Heart left ventricle (tissue), 16 donors: ENCODE measurements at places on chromosomes 16 and 17. TPM values are rescaled to one million over a fixed set of nuclear protein-coding genes. Genes with fewer than 3 reads are reported as not detected.

DNA sequence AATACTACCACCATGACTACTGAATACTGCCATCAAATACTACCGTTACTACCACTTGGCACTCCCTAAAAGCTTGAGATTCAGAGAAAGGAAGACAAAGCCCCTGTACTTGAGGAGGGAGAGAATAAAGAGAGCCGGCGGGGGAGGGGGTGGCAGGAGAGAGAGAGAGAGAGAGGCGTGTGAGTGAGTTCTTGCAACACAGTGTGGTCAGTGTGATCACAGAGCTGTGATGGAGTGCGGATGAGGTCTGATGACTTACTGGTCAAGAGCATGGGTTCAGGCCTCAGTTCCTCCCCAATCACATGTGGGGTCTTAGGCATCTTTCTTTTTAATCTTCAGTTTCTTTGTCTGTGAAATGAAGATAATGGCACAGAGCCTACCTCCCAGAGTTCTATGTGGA is 19.2 kb downstream of the PRKCB start:
- DNase-seq, result no peak

- DNase-seq, result peak; percentile 83
Observed at GRCh38 chr17:40551091-40551878, 14.0 kb downstream of the CCR7 start.

ABI3 gene
- total RNA-seq, result 15.0 TPM

GRCh38 chr17:7018331-7018964 is 4.4 kb upstream of the BCL6B start:
- DNase-seq, result peak; percentile 58

DNA sequence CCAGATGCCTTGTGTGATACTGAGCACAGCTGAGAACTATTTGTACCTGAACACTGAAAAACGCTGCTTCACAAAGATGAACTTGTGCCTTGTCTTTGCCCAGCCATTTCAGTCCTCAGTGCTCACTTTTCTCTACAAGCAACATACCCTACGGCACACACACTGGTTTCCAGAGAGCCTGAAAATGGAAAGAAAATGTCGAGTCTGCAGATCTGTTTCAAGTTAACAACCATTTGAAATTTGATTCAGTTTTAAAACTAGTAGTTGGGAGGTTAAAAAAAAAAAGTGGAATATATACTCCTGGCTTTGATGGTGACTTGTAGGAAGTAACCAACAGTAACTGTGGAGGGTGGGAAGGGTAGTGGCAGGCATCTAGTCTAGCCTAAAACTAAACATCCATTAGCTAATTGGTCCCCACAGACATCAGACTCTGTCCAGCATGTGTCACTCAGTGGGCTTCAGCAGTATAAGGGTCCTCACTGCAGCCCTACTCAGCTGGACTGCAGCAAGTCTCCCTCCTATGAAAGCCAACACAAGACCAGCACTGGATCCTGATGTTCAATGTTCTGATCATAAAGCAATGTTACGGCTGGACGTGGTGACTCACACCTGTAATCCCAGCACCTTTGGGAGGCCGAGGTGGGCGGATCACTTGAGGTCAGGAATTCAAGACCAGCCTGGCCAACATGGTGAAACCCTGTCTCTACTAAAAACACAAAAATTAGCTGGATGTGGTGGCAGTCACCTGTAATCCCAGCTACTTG is 27.1 kb downstream of the ERN1 start:
- no peak for DNase-seq

DNA sequence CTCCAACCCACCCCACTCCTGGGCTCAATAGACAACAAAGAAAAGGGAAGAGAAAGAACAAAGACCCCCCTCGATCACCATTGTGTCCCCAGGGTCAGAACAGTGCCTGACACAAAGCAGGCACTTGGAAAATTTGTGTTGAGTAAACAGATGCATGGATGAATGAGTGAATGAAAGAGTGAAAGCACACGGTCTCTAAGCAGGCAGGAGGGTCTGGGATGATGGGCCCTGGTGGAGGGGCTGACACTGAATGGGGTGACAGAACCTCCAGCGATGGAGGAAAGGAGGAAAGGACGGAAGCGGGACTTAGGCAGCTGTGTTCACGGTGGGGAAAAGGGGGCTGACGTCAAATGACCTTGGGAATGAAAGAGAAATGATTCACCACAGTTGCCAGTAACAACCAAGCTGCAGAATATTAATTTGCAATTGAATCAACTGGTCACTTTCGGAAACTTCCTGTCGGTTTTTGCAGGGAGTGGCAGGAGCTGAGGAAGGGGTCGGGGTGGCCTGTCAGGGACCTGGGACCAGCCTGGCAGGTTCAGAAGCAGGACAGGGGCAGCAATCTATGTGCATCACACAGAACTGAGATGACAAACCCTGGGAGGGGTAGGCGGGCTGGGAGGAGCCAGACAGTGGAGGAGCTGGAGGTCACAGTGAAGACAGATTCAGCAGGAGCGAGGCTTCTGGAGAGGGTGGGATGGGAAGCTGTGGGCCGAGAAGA is 6.7 kb upstream of the GAST start:
- no peak for DNase-seq

SLC12A3 gene
- total RNA-seq, result not detected

SYT17 gene
- total RNA-seq, result 0.76 TPM

GRCh38 chr16:85146922-85147651 is 34.8 kb upstream of the CIBAR2 start:
- peak; percentile 75 for DNase-seq

DNA sequence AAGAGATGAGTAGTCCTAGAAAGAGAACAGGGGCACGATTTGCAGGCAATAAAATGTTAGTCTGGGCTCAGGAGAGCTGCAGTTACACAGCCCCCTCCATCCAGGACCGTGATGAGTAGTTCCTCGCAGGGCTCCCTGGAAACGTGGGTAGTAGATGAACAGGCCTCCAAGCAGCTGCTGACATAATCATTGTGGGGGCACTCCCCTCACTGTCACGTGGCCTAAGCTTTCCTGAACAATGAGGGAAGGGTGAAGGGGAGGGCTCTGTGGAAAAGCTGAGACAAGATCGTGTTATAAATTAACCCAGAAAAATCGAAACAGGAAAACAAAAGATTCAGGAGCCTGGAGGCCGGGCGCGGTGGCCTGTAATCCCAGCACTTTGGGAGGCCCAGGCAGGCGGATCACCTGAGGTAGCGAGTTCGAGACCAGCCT is 1.3 kb upstream of the PER1 start:
- peak; percentile 67 for DNase-seq

FOXF1 gene
- total RNA-seq, result 0.24 TPM

DNA sequence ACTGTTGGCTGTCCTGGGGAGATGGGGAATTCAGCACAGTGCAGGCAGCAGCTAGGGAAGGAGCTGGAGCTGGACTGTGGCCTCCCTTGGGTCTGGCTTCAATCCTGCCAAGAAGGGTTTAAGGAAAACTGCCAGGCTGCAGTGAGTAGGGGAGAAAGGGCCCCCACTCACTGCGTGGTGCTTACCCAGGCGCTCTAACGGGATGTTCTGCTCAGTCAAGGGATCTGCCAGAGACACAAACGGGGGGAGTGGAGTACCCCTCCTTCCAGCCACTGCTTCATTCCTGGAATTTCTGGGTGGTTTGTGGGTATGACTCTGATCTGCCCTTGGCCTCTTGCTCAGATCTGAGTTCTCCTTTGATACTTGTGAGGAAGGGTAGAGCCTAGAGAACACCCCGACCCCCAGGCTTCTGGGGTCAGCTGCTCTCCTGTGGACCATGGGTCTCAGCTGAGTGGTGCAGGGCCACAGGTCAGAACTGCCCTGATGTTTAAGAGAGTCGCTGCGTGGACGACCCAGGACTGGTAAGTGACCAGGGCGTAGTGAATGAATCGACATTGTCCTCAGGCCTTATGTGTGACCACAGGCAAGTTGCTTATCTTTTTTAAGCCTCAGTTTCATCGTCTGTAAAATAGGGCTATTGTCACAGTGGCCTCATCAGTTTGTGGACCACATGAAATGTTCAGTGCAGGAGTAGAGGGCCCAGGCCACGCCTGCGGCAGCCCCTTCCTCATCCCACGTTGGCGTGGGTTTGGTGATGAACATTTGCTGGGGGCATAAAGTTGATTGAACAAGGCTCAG is 9.6 kb downstream of the CRISPLD2 start:
- DNase-seq, result no peak

TNFRSF17 gene
- not detected for total RNA-seq

DNA sequence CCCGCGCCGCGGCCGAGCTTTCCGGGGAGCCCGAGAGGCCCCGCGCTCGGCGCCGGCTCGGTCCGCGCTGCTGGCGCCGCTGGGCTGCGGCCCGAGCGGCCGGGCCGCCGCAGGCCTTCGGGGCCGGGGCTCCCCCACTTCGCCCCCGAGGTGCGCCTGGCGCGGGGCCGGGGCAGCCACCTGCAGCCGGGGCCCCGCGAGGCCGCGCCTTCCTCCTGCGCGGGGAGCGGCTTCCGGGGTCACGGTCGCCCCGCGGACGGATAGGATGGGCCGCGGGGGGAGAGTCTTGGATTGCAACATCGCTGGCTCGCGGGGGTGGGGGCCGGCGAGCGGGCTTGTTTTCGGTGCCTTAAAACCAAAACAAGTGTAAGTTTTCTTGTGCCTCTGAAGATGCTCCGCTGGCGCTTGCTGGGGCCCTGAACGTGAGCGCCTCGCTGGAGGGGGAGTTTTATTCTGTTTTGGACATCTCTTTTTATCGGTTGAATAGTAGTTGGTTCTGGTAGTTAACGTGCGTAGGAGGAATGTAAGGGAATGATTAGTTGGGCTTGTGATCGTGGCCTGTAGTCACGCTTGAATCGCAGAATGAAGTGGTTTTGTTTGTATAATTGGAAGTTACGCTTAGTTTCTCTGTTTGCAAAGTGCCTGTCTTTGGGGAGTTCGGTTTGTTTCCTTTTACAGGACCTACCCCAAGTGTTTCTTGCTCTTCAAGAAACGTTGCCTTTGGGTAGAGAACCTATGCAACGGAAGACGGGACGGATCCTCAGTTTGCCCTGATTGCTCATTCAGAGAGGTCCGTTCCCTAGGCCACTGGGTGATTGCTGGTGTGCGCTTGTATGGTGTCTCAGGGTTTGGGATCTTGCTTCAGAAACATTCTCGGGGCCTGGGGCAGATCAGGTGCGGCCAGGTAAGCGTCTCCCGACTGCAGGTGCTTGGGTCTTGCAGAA is 724 bp downstream of the UBE2I start:
- peak; percentile 72 for DNase-seq

DNA sequence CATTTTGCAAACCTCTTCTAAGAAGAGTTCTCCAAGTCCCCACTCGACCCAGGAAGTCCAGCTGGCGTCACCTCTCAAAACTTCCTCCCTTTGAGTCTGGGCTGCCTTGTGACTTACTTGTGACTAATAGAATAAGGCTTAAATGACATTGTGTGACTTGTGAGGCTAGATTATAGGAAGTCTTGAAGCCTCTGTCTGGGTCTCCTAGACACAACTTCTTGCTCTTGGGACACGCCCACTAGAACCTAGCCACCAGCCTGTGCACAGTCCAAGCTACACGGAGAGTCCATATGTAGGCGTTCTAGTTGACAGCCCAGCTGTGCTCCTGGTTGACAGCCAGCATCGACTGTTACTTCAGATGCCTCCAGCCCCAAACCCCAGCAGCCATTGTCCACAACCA is 66.7 kb upstream of the TANC2 start:
- peak; percentile 35 for DNase-seq

NETO2 gene
- 1.2 TPM for total RNA-seq
